ENCODE measurements at places on chromosomes 12 and 14.

DNA sequence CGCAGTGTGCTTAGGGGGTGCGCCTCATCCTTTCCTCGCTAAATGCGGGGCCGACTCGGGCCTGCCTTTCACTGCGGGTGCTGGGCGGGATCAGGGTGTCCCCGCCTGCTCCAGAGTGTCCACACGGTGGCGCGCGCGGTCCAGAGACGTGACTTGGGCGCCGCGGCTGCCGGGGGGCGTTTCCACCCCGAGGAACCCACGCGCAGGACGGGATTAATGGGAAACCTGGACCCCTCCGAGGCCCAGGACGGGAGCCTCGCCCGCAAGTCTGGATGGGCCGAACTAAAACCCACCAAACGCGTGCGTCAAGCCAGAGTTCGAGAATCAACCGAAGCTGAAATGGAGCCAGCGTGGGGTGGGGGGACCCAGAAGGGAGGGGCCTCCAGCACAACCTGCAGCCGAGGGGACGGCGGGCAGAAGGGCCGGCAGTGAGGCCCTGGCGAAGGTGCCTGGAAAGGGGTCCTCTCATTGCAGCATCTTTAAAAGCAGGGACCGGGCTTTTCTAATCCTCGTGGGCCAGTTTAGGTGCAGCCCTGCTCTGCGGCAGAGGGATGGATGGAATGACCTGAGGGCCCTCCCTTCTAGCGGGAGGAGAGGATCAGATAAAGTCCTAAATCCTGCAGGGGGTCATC, 93.3 kb downstream of the NINJ2 start:
- peak; percentile 98 for DNase-seq

DNA sequence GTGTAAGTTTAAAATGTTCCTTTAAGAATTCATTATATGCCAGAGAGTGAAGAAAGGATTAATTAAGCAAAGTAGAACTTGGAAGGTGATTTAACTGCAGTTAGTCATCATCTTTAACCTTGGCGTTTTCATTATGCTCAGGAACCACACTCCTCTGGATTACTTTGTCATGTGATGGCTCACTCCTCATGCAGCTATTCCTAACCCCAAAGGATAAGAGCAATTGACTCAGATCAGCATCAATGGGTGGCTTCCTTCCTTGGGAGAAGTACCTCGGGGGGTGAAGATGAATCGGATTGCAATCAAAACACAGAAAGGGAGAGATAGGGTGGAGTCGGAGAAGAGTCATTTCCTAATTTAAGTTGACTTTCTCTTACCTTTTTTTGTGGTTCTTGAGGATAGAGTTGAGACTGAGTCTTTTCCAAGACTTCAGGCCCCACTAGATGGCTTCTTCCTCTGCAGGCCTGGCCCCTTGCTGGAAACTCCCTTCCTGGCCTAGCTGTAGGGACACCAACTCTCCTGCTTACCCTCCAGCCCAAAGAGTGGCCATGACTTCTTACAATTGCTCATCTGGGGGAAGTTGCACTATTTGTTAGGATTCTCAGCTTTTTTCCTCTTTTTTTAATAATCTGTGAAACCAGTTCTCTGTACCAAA, 238.6 kb upstream of the DDHD1 start:
- DNase-seq = no peak

GRCh38 chr12:94987801-94988200, 15.7 kb downstream of the NDUFA12 start:
- DNase-seq = no peak

DNA sequence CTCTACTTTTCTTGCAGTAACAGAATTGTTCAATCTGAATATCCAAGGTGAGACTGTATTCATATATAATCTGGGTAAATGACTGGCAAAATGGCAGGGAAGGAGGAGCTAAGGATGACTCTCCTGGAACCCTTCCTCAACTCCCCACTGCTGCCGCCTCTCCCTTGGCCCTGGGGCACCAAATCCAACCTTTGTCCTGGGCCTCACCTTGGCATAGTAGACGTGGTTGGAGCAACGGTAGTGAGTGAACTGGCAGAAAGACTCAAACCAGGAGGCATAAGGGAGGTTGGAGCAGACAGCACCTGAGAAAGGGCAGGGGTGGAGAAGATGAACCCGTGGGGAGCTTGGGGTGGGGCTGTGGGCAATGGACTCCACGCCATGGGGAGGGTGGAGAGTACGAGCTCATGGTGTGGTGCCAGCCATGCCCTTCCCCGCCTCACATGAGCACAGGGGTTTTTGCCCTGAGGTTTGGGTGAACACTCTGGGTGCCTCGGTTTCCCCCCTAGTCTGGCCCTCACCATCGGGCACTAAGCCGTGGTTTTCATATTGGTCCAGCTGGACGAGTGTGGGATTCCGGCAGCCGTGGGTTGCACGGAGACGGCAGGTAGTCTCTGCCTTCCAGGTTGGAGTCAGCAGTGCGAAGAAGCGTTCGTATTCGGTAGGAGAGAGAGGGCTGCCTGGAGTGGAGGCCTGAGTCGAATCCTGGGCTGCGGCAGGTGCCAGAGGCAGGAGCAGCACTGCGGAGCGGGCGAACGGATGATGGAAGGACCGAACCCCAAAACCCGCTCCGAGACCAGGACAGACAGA, 753 bp downstream of the ACRBP start:
- no peak for DNase-seq

DNA sequence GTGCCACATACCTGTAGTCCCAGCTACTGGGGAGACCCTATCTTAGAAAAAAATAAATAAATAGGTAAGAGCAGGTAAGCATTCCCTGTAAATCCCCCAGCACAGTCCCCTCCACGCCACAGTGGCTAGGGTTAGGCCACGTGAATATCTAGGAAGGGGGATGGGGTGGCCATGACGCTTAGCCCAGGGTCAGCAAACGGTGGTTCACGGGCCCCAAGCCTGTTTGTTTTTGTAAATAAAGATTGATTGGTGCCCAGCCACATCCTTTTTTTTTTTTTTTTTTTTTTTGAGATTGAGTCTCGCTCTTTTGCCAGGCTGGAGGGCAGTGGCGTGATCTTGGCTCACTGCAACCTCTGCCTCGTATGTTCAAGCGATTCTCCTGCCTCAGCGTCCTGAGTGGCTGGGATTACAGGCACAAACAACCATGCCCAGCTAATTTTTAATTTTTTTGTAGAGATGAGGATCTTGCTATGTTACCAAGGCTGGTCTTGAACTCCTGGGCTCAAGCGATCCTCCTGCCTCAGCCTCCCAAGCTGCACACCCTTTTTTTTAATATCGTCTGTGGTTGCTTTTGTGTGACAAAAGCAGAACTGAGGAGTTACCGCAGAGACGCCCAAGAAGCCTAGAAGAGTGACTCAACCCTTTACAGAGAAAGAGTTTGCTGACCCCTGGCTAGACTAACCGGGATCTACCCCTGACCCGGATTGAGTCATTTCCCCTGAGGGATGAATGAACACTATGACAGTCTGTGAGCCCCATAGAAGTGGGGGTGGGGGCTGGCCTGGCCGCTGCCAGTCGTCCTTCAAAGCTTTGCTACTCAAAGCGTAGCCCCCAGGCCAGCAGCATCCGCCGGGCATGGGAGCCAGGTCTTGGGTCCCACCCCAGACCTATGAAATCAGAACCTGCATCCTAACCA, 113.7 kb upstream of the NCOR2 start:
- DNase-seq = peak; percentile 59

- no peak for DNase-seq
These were observed 31.8 kb downstream of the SLC8B1 start for GRCh38 chr12:113302886-113303640.

- DNase-seq = no peak
These were observed 12.9 kb upstream of the SLC38A2 start for GRCh38 chr12:46385438-46385837.

GRCh38 chr12:1195513-1195912, 204.5 kb downstream of the ERC1 start:
- DNase-seq = no peak

- DNase-seq = no peak
These were observed 66.7 kb upstream of the STON2 start for GRCh38 chr14:81466854-81467253.

DNA sequence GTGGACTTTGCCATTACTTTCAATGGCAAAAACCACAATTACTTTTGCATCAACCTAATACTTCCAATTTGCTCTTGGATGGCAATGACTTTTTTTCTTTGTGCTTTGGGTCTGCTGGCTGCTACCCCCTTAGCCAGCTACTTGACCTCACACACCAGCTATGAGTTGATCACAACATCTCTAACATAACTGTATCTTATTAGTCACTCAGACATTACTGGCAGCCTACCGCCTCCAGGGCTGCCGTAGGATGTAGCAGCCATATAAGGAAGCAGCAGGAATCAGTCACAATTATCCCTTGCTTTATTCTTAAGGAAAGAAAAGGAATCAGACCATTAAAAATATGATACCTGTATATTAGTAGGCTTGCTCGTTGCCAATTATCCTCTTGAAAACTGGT, 260.5 kb downstream of the ADAMTS20 start:
- no peak for DNase-seq

DNA sequence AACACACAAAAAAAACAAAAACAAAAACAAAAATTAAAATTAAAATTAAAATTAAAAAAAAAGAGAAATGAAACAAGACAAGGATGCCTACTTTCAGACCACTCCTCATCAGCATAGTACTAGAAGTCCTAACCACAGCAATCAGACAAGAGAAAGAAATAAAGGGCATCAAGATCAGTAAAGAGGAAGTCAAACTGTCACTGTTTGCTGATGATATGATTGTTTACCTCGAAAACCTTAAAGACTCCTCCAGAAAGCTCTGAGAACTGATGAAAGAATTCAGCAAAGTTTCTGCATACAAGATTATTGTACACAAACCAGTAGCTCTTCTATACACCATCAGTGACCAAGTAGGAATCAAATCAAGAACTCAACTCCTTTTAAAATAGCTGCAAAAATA, 29.2 kb downstream of the ALG10 start:
- DNase-seq = no peak

DNA sequence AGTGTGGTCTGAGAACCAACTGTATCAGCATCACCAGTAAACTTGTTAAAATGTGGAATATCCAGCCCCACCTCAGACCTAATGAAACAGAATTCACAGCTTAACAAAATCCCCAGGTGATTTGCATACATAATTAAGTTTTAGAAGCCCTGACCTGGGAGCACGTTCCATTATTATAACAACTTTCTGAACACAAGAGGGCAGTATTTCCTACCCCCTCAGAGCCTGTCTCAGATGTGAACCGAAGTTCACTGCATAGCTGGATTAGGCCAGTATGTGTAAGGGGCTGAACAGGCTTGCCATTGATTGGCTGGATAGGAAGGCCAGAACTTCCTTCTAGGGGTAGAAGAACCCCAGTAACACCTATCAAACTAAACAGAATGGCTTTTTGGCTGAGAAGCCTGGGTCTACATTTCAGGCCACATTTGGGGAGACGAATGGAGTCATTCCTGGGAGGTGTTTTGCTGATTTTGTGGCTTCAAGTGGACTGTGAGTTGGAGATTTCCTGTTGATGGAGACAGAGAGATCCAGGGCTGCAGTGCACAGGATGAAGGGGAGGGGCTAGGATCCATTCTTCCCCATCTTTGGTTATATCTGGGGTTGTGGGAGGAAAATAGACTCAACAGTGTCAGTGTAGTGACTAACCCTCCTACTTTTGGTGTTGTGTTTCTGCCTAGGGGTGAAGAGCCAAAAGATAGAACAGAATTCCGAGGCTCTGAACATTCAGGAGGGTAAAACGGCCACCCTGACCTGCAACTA, 94.7 kb upstream of the OR4E1 start:
- no peak for DNase-seq

DNA sequence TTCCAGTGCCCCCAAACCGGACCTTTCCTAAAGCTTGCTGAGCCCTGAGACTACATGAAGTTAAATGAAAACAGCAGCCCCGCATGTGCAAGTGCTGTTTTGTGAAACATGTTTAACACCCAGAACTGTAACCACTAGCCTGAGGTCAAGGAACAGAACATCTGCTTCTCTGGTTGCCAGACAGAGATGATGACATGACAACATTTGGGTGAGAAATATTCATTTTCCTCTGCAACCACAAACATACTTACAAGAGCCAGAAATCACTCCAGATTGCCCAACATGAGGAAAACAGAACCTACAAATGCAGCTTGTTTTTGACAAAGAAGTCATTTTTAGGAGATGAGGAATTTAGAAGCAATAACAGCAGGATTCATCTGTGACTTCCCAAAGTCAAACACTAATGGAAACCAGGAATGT, 110.4 kb downstream of the BCAT1 start:
- DNase-seq = no peak

GRCh38 chr14:65387171-65387570, 25.4 kb upstream of the FUT8 start:
- no peak for DNase-seq

DNA sequence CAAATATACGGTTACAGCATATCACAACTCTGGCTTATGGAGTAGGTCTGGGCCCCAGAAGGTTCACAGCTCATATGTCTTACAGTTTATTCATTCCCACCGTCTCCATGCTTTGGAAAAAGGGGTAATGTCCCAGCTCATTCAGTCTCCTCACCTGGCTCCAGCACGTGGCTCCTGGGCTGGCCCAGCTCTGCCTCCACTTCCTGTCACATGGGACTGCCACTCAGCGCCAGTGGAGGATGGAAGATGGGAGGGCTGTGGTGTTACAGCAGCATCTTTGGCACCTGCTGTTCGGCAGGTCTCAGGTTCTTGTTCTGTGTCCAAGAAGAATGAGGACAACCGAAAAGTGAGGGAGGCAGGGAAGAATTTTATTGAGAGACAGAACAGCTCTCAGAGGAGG, 216.3 kb upstream of the ATXN7L3B start:
- DNase-seq = no peak

- no peak for DNase-seq
These were observed 36.5 kb downstream of the GYS2 start for GRCh38 chr12:21568115-21568514.

- no peak for DNase-seq
These were observed 3.8 kb upstream of the SHMT2 start for GRCh38 chr12:57225680-57226210.

- DNase-seq = no peak
These were observed 12.2 kb upstream of the PCED1B start for GRCh38 chr12:47067176-47067575.

GRCh38 chr14:38855513-38855912, 247.5 kb downstream of the SEC23A start:
- no peak for DNase-seq

DNA sequence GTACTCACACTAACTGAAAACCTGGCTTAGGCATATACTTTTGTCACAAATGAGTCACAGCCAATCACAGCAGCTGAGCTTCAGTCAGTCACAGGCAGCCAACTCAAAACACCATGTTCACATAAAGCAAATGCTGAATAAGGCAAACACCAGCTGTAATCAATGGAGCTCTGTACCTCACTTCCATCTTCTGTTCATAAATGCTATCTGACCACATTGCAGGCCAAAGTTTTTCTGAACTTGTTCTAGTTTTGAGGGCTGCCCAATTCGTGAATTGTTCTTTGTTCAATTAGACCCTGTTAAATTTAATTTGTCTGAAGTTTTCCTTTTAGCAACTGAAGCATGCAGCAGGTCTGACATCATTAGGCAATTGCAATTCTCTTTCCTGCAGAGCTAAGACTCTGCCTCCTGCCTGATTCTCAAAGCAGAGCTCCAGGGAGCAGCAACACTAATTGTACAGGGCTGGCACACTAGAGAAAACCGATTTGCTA, 129.9 kb downstream of the WIF1 start:
- DNase-seq = no peak
